ENCODE measurements at places on chromosomes 7 and 10.

DNA sequence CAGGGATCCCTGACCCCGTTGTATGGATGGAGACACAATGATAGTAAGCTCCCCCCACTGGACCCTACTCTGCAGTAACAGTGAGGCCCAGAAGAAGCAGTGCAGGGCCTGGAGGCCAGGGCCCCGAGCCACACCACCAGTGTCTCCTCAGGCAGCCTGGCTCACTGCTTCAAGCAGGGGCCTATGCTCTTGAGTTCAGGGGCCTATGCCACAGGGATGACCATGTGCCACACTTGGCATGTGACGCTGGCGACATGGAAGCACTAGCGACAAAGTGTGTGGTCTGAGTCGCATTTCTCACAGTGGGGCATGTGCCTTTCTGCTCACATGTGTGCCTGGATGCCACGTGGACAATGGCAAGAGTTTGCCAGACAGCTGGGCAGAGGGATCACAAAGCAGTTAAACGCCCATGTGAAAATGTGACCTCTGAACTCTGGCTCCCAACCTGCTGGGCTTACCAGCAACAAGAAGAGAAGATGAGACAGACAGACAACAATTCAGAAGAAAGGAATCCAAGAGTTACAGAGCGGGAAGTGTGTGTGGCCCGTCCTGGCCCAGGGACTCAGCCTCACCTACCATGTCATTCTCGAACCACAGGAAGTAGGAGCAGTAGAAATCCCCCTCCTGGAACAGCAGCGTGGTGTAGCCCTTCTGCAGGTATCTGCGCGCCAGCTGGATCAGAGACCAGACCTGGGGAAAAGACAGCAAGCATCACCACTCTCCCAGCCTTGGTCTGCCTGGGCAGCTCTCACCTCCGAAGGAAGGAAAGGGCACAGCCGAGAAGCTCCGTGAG is 4.7 kb upstream of the PYROXD2 start:
- DNase-seq: no peak

GRCh38 chr10:22849077-22849805 is 78.6 kb upstream of the ARMC3 start:
- DNase-seq: peak; percentile 42

DNA sequence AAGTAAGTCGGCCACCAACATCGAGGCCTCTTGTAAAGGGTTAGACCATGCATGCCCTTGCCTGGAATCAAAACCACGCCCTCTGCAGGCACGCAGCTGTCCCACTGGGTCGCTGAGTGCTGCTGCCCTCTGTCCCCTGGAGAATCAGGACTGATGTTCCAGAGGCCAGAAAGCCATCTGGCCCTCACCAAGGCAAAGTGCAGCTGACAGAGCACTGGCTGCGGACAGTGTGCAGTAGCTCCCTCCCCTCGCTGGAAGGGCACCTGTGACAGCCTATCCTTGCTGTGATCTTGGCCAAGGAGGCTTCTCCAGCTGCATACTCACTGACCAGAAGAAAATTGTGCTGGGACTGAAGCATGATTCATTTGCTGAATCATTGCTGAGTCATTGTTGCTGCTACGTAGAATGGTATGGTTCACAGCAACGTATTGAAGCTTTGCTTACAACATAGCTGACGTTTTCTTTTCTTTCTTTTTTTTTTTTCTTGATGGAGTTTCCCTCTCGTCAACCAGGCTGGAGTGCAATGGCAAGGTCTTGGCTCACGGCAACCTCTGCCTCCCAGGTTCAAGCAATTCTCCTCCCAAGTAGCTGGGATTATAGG is 30.4 kb downstream of the DDC start:
- peak; percentile 100 for DNase-seq

GRCh38 chr10:125085258-125086054 is 74.9 kb downstream of the CTBP2 start:
- DNase-seq: peak; percentile 42

GRCh38 chr7:127900141-127900540 is 131.1 kb downstream of the LRRC4 start:
- DNase-seq: no peak

- no peak for DNase-seq
Measured at GRCh38 chr7:112505495-112505894, 24.7 kb downstream of the LSMEM1 start.

GRCh38 chr7:102303669-102304422 is 17.2 kb downstream of the SH2B2 start:
- DNase-seq: no peak

DNA sequence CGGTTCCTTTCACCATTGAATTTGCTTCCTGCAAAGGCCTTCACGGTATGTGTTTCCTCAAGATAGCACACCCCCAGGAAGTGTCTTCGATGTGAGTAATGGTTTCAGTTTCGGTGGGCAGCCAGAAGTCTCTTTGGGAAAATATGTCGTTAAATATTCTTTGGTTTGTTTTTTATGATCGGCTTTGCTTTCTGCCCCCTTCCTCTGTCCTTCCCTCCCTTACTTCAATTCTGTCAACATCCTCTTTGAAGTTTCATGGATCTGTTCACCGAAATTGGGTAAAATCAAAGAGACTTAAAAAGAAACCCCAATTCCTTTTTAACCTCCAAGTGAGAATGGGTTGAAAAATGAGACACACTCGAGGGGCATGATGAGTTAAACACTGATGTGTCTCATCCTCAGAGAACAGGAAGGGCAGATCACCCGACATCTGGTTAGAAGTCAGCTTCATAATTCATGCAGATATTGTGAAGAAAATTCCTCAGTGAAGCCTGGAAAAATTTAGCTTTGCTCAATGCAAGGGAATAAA is 170.8 kb upstream of the HABP2 start:
- DNase-seq: peak; percentile 56

- DNase-seq: peak; percentile 85
Measured at GRCh38 chr10:84179059-84179710, 5.6 kb downstream of the GPR15LG start.

- DNase-seq: no peak
Measured at GRCh38 chr7:101564778-101565211, 64.3 kb downstream of the MYL10 start.

DNA sequence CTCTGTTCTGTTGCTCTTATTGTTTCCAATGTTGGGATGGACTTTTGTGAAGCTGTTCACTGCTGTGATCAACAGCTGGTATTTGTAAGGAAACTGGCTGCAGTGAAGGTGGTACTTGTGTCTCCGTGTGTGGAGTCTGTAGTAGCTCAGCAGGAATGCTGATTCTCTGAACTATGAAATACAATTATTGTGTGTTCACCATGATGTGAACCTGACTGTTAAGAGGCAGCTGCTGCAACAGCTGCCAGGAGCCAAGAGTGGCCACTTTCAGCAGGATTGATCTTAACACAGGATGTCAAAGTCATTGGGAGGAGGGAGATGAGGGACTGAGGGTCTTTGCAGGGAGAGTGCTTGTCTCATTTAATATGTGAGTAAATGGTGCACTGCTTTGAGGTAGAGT is 13.9 kb downstream of the VSTM2A start:
- DNase-seq: no peak

DNA sequence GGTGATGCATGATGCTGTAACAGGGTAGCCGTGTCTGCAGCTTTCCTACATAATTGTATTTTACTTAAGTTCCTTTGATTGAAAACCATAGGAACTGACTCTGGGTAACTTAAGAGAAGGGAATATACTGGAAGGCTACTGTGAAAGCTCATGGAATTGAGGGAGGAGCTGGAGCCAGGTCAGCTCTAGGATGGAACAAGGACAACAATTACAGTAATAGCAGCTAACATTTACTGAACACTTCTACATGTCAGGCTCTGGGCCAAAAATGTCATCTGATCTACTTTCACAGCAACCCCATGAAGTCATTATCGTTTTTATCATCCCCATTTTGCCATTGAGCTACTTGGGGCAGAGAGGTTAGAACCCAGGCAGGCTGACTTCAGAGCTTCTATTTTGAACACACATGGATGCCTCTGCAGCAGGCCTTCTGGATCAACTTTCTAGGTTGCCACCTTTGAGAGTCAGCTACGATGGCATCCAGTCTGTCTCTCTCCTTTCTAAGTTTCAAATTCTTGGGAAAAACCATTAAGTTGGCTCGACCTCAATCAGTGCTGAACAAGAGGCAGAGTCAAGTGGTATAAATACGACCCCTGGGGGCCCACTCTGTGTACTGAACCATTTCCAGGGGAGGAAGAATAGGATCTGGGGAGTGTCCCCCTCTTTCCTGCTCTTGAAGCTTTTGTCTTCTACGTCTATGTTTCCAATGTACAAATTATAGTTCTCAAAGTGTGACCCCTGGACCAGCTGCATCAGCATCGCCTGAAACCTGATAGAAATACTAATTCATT is 272.3 kb upstream of the PLPP4 start:
- DNase-seq: no peak

GRCh38 chr10:12705943-12706342 is 295.6 kb downstream of the CCDC3 start:
- DNase-seq: peak; percentile 35

DNA sequence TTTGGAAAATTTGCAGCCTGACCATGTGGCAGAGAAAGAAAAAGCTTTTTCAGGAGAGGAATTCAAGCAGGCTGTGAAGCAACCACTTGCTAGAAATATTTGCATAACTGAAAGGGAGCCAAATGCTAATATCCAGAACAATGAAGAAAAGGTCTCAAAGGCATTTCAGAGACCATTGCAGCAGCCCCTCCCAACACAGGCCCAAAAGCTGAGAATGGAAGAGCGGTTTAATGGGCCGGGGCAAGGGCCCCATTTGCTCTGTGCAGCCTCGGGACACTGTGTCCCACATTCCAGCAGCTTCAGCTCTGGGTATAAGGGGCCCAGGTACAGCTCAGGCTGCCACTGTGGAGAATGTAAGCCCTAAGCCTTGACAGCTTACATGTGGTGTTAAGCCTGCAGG is 918.1 kb upstream of the POT1 start:
- no peak for DNase-seq

GRCh38 chr7:57305192-57305748 is 144.7 kb upstream of the ZNF716 start:
- no peak for DNase-seq

DNA sequence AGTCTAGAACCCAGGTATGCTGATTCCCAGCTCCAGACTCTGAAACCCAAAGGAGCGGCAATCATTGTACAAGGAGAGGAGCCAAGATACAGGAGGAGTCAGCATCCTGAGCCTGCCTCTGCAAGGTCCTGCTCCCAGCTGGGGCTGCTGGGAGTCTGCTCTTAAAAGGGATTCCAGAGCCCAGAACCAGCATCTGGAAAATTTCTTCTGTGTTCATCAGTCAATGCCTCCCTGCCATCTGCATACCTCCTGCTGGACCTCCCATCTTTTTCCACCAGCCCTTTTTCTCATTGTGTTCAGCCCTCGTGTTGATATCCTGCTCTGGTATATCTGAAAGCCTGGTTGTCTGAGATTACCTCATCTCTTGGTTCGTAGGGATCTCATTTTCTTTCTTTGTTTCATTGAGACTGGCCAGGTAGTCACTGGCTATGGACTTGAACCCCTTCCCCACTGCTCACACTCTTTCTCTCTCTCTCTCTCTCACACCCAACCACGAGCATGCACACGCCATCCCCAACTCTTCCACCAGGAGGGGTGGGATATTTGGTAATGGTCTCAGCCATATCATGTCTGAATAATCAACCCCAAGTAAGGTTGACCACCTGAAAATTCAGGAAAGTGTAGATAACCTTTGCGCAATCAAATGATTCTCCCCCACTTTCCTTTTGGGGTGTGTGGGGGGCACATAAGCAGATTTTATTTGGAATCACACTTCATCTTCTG is 608.8 kb downstream of the LRMDA start:
- no peak for DNase-seq

- no peak for DNase-seq
Measured at GRCh38 chr10:22604344-22605126, 109.8 kb downstream of the PIP4K2A start.

DNA sequence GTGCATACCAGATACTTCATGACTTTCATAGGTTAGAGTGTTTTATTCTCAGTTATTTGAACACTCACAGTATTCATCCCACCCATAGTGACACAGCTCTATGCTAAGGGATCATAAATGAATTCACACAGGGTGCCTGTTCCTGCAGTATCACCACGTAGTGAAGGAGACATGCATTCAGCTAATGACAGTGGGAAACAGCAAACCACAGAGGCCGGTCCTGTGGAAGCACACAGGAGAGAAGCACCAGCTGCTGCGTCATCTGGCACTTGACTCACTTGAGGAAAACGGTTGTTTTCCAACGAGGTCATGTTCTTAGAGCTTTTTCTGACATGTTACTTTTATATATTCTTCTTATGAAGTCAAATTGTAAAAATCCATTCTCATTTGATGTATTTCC is 73.0 kb downstream of the UBE3C start:
- peak; percentile 73 for DNase-seq

GRCh38 chr7:88269586-88269985 is 37.1 kb downstream of the STEAP4 start:
- no peak for DNase-seq

- no peak for DNase-seq
Measured at GRCh38 chr7:98232799-98233198, 19.2 kb downstream of the TECPR1 start.

- no peak for DNase-seq
Measured at GRCh38 chr10:17817790-17818189, 8.6 kb downstream of the MRC1 start.

- no peak for DNase-seq
Measured at GRCh38 chr10:18619016-18619415, 32.4 kb downstream of the NSUN6 start.

GRCh38 chr10:6068006-6068405 is 5.8 kb upstream of the IL2RA start:
- DNase-seq: no peak

GRCh38 chr7:49403844-49404243 is 369.6 kb upstream of the VWC2 start:
- no peak for DNase-seq

DNA sequence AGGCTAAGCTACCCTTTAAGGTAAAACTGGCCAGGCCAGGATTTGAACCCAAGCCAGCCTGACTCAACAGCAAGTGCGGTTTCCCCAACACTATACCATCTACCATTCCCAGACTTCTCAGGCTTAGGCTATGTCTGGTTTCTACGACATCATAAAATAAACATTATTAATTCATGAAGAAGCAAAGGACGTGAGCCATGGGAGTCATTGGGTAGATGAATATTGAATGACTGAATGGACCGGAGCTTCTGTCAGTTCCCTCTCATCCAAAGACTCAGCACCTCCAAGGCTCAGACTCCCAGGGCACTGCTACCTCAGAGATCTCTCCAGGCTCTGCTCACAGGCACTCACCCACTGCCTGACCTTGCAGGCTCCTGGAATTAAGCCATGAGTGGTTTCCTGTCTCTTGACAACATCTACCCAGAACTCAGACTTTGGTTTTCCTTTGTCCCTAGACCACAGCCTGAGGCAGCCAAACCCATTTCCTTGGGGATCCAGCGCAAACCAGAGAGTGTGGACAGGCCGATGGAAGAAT is 64.6 kb upstream of the STEAP1B start:
- DNase-seq: peak; percentile 96
